ENCODE measurements at places on chromosomes 12 and 14.

GRCh38 chr12:93243689-93244513 is 133.8 kb upstream of the NUDT4 start:
- no peak for DNase-seq

DNA sequence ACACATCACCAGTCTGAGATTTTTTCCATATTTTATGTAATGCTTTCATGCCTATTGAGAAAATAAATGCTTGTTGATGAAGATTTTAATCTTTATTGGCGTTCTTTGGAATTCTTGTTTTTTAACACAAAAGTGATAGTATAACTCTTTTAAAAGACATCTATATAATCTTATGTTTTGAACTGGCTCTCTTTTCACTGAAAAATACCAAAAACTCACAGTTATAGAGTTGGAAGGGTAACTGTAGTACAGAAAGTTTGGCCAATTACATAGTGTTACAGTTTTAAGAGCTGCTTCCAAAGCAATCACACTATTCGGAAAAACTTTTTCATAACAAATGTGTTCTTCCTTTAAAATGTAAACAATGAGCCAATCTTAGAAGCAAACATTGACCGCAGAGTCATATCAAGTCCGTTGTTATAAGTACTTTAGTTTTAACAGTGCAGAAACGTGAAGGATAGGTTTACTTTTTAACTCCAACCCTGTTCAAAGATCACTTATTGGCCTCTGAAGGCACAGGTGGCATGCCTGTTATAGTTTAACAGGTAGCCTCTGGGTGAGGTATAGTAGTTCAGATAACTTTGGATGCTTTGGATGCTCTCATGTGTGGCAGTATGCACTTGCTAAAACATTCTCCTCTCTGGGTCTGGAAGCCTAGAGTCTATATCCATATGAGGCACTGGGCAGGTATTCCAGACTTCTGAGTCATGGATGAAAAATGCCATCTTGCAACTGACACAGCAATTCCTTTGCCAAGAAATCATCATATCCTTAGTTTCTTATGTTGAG is 12.1 kb upstream of the NTN4 start:
- no peak for DNase-seq

GRCh38 chr12:67370979-67371378 is 101.8 kb downstream of the CAND1 start:
- no peak for DNase-seq

DNA sequence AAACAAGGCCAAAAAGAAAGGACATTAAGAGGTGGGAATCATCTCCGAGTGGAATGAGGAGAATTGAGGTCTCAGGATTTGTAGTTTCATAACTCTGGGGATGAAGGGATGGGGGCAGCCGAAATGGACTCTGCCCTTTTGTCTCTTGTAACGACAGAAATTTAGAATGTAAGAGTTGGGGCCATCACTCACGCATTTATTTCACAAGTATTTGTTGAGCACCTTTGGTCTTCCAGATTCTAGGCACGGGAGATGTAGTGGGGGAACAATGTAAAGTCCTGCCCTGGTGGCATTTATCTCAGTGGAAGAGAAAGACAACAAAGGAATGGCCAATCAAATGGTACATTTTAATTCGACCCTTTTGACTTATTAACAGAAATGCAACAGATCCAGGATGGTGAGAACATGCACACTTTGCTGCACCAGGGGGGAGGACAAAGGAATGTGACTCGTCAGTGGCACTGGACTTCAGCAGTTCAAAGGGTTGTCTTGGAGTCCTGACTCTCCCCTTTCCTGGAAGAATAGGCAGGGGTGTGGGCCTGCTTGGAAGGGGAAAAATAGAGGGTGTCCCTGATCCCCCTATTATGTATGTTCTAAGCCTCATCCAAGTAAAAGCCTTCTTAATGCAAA is 102.0 kb downstream of the TMEM30B start:
- DNase-seq, result no peak

DNA sequence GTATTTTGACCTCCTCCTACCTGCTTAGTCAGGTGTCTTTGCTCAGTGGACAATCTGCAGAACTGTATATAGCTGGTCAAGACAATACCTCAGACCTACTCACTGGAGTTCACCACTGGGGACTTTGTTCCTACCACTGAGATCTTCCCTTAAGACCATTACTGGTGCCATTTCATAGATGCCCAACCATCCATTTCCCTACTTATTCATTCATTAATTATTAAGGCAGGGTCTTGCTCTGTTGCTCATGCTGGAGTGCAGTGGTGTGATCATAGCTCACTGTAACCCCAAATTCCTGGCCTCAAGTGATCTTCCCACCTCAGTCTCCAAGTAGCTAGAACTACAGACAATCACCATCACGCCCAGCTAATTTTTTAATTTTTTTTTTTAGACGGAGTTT is 22.8 kb upstream of the CRADD start:
- no peak for DNase-seq

- DNase-seq, result no peak
Observed at GRCh38 chr14:52327374-52328226, 13.5 kb downstream of the PTGER2 start.

- DNase-seq, result no peak
Observed at GRCh38 chr12:94193168-94193567, 44.8 kb downstream of the PLXNC1 start.

- no peak for DNase-seq
Observed at GRCh38 chr12:31518680-31519227, 72.2 kb downstream of the DENND5B start.

DNA sequence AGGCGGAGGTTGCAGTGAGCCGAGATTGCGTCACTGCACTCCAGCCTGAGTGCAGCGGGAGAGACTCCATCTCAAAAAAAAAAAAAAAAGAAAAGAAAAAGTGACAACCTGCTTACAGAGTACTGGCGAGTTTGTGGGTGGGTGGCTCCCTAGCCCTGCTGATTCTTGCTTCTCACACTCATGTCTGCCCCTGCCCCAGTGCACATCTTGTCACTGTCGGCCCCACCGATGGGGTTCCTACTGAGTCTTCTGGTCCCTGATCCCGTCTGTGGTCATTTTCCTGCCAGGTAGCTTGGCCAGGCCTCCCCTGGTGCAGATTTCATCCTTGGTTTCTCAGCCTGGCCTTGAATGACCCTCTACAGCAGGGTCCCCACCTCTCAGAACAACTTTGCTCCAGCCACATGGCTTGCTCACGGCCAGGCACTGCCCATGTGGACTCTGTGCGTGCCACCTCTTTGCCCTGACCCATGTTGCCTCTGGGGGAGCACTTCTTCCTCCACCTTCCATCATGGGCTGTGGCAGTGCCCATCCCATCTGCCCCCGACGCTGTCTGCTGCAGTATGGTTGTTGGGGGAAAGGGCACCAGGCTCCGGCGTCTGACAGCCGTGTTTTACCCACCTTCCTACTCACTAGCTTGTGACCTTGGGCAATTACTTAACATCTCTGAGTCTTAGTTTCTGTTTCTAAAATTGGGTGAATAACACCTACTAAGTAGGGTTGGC is 2.1 kb upstream of the PTPN6 start:
- no peak for DNase-seq

GRCh38 chr12:75998292-75999063 is 33.1 kb downstream of the PHLDA1 start:
- DNase-seq, result no peak

- DNase-seq, result no peak
Observed at GRCh38 chr12:79275631-79276030, 411.1 kb downstream of the SYT1 start.

- no peak for DNase-seq
Observed at GRCh38 chr12:128842579-128842978, 10.7 kb upstream of the GLT1D1 start.

GRCh38 chr12:120500581-120500980 is 4.7 kb downstream of the DYNLL1 start:
- DNase-seq, result no peak

DNA sequence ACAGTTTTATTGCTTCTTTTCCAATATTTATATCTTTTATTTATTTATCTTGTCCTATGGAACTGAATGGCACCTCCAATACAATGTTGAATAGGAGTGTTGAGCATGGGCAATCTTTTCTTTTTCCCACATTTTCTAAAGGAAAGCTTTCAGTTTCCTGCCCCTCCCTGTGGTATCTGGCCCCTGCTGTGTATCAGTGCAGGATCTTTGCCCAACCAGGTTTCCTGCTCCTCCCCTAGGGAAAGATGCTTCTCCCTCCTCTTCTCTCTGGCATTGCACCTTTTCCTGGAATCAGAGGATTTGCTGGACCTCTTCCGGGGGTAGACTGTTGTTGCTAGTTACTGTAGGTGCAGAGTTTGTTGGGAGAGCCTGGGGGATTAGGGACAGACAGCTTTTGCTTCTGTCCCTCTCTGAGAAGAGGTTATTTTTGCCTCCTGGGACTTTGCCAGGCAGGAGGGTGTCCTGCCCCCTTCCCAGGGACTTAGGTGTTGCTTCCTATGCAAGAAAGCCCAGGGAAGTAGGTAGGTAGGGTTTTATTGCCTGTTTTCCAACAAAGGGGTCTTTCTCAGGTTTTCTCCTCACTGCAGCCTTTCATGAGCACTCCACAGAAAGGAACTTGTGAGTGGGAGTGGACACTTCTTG is 67.6 kb downstream of the POLR3B start:
- no peak for DNase-seq

GRCh38 chr12:111596985-111597830 is 1.9 kb downstream of the ATXN2 start:
- DNase-seq, result peak; percentile 61

GRCh38 chr14:102666635-102667034 is 74.2 kb downstream of the RCOR1 start:
- no peak for DNase-seq

- no peak for DNase-seq
Observed at GRCh38 chr14:45651890-45652289, 398.9 kb upstream of the MIS18BP1 start.

- DNase-seq, result no peak
Observed at GRCh38 chr12:90038289-90038688, 329.7 kb upstream of the ATP2B1 start.

- no peak for DNase-seq
Observed at GRCh38 chr12:32756476-32757066, 874 bp upstream of the YARS2 start.

DNA sequence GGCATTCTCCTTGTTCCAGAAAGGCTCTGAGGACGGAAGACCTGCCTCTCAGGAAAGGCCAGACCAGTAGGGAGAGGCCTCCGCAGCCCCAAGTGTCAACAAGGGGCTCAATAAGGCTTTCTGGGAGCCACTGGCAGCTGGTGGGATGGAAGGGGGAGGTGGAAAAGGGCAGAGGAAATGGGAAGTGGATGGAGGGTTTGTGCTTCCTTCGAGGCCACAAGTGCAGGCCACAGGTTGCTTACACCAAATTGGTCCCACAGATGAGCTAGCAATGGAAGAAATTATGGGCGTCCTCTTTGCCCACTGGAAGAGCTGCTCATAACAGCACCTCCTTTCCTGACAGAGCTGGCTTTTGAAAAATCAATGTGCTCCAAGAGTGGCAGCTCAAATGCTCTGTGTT is 28.2 kb downstream of the P2RX4 start:
- DNase-seq, result no peak

DNA sequence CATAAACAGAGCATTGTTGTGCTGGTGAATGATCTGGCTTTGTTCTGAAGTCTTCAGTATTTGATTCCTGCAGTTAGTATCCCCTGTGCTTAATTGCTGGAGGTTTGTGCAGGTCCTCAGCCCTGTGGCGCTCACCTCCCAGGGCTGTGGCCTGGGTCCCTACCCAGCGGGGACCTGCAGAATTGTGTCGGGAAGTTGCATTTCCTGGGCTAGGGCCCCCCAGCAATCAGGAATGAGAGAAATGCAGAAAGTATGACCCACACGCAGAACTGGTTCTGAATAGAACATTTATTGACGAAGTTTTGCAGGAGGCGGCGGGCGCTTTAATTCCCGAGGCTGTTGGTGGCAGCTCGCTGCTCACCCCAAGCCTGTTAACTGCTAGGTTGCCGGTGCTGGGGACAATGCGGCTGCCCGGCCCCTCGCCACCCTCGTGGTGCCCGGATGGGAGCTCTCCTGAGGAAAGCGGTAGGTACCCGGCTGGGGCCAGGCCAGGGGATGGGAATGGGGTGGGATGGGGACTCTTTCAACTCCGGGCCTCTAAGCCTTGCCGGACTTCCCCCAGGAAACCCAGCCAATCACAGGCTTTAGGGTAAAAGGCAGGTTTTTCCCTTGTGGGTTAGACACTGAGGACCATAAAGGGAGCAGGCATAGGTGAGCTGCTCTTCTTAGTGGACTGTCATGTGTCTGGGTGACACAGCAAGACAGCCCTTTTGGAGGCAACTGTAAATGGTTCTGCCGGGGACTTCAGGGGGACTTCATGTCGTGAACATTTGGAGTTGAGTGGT is 11.6 kb downstream of the PLEKHG3 start:
- no peak for DNase-seq

DNA sequence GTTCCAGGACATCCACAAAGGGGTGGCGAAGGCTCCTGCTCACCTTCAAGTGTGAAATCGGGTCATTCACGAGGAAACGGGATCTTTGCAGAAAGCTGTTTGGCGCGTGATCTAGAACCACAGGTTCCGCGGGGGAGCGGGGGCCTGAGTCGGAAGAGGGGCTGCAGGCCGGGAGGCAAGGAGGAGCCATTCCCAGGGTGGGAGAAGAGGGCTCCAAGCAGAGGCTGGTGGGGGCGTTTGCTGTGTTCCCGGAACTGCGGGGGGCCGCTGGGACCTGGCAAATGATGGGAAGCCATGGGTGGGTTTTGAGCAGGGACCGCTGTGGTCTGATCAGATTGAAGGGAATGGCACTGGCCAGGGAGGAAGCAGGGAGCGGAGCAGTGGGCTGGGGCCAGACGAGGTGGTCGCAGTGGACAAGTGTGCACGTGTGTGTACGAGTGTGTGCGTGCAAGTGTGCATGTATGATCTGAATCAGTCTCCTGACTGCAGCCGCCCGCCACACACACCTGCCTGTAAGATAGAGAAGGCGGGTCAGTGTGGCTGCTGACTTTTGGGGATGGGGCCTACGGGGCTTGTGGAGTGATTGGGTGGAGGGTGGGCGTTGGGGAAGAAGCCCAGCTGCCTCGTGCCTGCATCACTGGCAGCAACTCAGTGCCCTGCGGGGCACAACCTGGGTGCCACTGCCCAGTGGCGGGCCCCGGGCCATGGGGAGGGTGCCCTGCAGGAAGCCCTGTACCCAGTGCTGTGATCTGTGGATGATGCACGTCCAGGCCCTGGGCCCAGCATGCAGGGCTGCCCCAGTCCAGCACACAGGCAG is 141.9 kb downstream of the KIF26A start:
- no peak for DNase-seq

GRCh38 chr12:114638790-114639435 is 45.1 kb downstream of the TBX3 start:
- DNase-seq, result no peak

- no peak for DNase-seq
Observed at GRCh38 chr12:129607301-129607700, 296.5 kb downstream of the TMEM132D start.

- DNase-seq, result no peak
Observed at GRCh38 chr14:68584786-68585185, 208.1 kb downstream of the ZFP36L1 start.
